AG04449 (cell line): ENCODE measurements at places on chromosomes 11 and 22.

DNA sequence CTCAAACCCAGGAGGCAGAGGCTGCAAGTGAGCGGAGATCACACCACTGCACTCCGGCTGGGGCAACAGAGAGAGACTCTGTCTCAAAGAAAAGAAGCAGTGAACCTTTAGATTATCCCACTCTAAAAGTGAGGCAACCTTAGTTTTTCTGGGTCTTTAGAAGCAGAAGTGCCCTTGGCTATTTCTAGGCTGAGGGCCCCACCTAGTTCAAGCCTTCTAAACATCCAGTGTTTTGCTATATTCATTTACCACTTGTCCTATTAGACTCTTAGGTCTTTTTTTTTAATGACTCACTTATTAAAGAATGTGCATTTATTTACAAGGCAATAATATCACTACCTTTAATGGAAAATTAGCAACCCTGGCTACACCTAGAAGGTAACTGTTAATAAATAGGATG, 16.7 kb upstream of the EHF start:
- no peak for DNase-seq

DNA sequence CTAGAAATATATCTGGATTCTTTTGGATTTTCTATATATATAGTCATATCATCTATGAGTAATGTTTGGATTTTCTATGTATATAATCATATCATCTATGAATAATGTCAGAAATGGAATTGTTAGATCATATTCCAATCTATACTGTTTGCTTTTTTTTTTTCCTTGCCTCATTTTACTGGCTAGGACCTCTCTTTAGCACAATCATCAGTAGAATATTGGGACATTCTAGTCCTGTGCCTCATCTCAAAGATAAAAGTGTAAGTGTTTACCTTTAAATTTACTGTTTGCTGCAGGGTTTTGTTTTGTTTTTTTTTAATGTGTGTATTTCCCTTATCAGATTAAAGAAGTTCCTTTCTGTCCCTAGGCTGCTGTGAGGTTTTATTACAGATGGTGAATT, 97.0 kb downstream of the C11orf65 start:
- no peak for DNase-seq

- no peak for DNase-seq
Measured at GRCh38 chr11:65366340-65366773, 11.8 kb downstream of the TIGD3 start.

DNA sequence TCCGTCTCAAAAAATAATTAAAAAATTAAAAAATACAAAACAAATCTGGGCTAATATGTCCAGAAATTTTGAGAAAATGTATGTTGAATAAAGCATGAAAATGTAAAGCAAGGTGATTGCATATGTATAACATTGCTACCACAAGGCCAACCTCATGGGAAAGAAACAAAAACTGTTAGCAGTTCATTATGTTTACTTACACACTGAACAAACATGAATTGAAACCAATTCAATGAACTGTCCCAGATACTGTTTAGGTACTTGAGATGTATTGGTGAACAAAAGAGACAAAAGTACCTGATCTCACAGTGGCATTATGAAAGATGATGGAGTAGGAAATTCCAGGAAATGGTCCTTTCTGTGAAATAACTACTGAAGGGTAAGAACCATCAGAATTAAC, 43.8 kb upstream of the IGLL5 start:
- DNase-seq: no peak

GRCh38 chr22:37306494-37306829, 24.2 kb downstream of the CYTH4 start:
- no peak for DNase-seq

- no peak for DNase-seq
Measured at GRCh38 chr11:108494182-108494581, 4.0 kb downstream of the POGLUT3 start.

DNA sequence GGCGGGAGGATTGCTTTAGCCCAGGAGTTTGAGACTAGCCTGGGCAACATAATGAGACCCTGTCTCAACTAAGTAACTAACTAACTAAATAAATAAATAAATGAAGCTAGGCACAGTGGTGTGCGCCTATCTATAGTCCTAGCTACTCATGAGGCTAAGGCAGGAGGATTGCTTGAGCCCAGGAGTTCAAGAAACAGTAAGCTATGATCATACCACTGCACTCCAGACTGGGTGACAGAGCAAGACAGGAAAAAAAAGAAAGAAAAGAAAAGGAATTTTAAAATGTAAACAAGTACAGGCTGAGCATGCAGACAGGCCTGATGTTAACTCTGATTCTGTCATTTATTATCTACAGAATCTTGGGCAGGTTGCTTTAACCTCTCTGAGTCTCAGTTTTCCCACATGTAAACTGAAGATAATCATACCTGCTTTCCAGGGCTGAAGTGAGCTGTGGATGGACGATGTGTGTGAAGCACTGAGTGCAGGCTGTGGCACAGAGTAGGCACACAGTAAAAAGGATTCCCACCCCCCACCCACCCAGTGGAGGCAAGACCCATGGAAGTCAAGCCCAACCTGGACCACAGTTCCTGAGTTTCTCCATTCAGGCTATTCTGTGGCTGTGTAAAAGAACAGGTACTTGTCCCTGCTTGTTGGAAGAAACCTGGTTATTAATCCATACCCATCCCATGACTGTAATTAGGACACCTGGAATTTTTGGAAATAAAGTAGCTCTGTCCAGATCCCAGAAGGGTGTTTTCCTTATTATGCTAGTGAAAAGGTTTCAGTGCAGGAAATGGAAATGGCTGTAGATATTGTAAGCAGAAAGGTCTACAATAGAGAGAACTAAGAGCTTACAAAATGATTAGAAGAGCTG, 18.7 kb upstream of the SCUBE2 start:
- no peak for DNase-seq

- DNase-seq: no peak
Measured at GRCh38 chr11:96079691-96080090, 155.8 kb upstream of the MTMR2 start.

DNA sequence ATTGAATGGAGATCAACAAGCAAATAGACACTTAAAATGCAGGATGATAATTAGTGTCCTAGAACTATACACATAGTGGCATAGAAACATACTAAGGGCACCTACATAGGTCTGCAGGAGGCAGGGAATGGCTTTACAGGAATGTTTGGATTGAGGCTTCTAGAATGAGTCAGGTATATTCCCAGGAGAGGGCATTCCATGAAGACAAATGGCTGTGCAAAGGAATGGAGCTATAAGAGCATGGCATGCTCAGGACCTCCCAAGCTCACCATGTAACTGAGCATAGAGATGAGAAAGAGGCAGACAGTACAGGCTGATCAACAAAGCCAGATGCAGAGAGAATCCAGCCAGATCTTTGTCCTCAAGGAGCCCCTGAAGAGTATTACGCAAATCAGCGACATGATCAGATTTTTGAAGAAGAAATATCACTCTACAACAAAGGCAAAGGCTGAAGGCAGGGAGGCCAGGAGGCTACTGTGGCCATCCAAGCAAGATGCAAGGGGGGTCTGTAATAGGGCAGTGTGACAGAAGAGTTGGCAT, 211.1 kb upstream of the MTNR1B start:
- DNase-seq: no peak

- DNase-seq: no peak
Measured at GRCh38 chr11:14262271-14262846, 96.6 kb downstream of the RRAS2 start.

- no peak for DNase-seq
Measured at GRCh38 chr22:44453441-44454112, 44.5 kb downstream of the RTL6 start.

GRCh38 chr11:110130642-110131238, 37.5 kb downstream of the ZC3H12C start:
- DNase-seq: no peak

DNA sequence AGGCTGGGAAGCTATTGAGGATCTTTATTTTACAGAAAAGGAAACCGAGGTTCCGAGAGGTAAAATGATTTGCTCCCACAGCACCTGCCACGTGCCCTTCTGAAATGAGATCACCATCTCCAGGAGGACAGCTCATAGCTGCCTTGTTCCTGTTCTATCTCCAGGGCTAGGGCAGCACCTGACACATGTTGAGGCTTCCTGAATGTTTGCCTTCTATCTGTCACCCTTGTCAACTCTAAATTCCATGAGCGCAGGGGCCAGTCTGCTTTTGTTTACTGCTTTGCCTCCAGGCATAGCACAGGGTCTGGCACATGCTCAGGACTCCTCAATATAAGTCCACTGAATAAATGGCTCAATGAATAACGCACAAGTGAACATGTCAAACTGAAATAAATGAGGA, 24.1 kb downstream of the ASCC2 start:
- DNase-seq: no peak

DNA sequence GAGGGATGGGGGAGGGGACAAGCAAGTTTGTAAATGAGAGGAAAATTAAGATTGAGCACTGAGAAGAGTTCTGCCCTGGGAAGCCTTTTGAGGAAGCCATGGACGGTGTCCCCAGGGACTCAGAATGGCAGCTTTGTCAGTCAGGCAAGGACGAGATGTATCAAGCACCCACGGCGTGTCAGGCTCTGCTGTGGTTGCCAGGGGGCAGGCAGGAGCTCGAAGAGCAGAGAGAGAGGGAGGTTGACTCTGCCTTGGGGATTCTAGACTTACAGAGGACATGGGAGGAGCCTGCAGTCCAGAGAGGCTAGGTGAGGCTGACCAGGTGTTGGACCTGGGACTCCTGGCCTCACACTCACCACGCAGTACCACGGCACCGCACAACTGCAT, 29.1 kb upstream of the SYT7 start:
- no peak for DNase-seq

DNA sequence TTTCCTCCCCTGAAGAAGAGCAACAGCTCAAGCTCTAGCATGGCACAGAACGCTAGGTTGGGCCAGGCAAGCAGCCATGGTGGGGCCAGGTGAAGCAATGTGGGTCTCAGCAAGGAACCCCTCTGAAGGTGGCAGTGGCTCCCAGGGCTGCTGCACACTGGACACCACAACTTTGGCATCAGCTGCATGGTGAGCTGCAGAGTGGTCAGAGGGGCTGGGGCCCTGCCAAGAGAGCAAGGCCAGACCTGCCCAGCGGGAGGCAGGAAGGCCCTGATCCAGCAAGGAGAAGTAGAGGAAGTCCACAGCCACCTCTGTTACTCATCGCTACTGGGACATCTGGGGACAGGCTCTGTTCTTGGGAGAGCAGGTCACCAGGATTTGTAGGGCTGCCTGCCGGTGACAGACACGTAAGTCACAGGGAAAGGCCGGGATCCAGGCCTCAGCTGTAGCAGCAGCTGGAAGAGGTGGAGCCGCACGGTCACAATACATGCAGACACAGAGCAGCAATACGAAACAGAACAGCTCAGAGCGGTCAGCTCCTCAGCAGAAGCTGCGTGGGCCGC, 12.4 kb downstream of the CYB561A3 start:
- no peak for DNase-seq

DNA sequence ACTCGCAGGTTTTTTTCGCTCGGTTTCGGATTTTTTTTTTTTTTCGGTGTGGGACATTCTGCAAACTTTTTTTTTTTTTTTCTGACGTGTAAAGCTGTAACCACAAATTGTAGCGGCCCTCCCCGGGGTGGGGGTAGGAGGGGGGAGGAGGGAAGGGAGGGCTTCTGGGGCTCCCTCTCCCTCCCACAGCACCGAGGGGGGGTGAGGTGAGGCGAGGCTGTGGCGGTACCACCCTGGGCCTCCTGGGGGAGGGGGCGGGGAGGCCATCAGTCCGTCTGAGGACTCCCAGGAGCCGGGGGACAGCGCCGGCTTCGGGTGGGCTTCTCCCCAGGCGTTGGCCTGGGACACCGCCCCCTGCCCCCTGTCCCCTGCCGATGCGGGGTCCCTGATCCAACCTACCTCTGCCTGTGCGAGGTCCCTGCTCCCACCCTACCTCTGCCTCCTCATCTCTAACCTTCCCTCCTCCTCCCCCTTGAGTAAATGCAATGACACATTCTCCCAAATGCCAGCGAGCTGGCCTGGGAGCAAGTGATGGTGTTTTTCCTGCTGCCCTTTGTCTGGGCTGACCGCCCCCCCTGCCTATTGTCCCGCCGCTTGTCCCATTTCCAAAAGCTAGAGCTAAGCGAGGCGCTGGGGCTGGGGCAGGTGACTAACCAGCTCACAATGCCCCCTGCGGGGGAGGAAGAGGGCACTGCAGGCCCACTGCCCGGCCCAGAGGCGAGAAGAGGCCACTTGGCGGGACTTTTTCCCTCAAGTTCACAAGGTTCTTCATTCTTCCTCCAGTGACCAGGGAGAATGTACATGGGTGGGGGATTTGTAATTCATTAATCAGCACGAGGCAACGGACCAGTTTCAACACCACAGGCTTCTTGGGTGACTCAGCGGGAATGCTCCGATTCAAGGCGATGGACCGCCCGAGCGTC, 511 bp upstream of the CLCF1 start:
- DNase-seq: peak; percentile 95

DNA sequence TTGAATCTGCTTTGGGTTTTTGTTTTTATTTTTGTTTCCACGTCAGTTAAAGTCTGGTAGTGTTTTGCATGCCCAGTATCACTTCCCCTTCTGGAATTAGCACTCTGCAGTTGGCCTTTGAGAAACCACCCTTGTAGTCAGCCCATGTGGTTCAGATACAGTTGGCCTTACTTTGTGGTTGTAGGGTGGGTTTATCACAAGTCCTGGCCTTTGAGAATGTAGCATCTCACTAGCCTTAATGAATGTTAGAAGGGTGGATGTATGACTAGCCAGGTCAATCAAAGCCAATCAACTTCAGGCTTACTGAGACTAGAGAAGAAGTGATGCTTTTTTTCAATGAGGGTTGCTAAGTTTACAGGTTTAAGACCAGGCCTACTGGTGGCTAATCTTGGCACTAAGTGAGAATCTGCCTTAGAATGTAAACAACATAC, 19.8 kb downstream of the ARL14EP start:
- no peak for DNase-seq

- no peak for DNase-seq
Measured at GRCh38 chr11:34909415-34909814, 6.8 kb downstream of the APIP start.

DNA sequence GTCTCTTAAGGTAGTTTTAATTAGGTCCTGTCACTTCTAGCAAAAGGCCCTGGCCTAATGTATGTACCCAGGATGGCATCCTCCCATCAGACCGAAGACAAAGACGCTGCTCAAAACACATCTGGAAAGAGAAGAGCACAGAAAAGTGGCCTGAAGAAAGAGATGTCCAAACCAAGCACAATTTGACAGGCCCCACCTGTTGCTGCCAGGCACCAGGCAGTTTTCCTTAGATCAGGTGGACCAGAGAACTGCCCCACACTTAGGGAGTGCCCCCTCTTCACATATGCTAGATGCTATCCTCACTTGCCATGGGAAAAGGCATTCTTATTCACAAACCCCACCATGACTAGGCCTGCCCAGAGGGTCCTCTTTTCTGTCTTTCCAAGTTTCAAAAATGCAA, 3.3 kb upstream of the HMGXB4 start:
- no peak for DNase-seq

- no peak for DNase-seq
Measured at GRCh38 chr22:43110927-43111623, 525 bp downstream of the BIK start.

GRCh38 chr11:106473089-106473722, 395.7 kb downstream of the AASDHPPT start:
- DNase-seq: no peak

DNA sequence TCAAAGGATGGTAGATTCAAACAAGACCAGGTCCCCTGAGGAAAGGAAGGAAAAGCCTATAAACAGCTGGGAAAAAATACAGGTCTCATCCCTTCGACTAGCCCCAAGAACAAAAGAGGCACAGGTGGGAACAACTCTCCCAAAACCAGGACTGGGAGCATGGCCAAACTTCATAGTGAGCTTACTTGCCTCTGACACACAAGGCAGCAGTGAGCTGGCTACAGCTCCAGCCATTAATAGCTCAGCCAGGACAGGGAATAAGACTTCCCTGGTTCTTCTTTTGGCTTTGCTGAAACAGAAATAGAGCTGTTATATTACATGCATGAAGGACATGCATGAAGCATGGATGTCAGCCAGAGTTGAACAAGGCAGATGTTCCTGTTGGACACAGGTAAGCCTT, at the start of gene OR10A2:
Gene OR10A2, plus strand, starts transcription at position 97 of the 400 bp plus-strand sequence. CDS start 6,698 bp downstream, outside the sequence.
- DNase-seq: no peak

GRCh38 chr22:32991353-32992101, 66.7 kb downstream of the SYN3 start:
- no peak for DNase-seq
